SW 1271 (cell line): ENCODE measurements at places on chromosomes 5 and 9.
A peak's percentile ranks its signal among the peaks of the same experiment; 100 is the strongest.

DNA sequence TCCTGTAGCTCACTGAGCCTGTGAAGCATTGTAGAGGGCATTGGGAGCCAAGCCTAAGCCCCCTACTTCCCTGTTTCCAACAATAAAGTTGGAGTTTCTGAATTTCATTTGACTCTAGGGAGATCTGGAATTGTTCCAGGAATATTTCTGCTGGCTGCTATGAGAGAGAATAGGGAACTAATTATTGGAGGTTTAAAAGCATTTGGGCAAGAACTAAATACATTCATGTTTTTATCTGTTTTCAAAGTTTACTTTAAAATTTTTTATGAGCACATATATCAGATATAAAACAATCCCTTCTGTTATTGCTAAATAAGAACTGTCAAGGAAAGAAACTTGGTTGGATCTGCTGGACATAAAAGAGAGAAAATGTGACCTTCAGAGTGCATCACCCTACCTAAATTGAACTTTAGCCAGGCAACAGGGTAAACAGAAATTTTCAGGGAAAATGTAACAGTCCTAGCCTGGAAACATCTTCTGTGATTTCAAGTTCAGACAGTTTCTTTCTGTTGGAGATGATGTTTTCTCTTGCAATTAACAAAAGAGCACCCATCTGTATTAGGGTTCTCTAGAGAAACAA, 19.3 kb upstream of the LECT2 start:
- no peak for DNase-seq

- DNase-seq: peak; percentile 59
These were observed 552.0 kb upstream of the KLF4 start for GRCh38 chr9:108041551-108041950.

DNA sequence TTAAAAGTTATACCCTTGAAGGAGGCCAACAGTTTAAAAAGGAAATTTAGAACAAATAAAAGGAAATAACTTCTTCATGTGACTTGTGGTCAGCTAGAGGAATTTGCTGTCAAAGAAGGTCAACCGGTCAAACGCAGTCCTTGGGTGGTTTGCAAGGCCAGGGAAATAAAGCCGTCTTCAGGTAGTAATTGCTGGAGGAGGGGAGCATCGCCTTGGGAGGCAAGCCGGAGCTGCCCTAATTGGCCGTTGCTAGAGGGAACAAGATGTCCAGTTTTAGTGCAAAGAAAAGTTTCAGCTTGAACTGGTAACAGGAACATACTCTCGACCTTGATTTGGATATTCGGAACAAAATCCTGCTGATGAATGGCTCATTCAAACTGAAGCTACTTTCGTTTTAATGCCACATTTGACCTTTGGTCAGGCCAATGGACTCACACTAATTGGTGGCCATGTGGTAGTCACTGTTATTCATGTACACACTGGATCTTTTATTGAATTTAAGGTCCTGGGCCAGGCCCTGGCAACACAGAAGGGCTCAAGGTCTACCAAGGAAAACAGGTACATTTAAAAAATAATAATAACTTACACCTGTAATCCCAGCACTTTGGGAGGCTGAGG, 47.0 kb upstream of the MYO10 start:
- DNase-seq: no peak

DNA sequence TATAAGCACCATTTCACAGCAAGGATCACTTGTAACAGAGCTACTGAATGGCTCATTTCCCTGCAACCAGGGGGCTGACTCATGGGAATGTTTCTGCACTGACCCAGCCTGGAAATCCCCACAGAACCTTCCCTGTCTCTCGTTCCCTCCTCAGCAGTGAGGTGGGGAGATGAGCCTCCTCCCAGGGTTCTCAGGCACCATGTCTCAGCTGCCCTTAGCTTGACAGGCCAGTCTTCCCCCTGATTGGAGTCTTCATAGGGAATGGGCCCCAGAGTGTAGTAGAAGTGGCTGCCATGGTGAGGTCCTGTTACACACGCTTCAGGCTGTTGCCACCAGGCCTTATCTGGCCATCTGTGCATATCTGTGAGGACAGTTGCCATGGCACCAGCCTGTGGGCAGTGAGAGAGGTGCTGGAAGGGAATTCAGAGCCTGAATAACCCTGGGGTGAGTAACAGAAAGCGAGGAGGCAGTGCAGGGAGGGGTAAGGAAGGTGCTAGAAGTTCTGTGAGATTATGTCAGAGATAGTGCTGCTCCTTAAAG, 324.4 kb downstream of the ENC1 start:
- DNase-seq: peak; percentile 88

- DNase-seq: no peak
These were observed 34.5 kb upstream of the MED27 start for GRCh38 chr9:132114102-132114707.

DNA sequence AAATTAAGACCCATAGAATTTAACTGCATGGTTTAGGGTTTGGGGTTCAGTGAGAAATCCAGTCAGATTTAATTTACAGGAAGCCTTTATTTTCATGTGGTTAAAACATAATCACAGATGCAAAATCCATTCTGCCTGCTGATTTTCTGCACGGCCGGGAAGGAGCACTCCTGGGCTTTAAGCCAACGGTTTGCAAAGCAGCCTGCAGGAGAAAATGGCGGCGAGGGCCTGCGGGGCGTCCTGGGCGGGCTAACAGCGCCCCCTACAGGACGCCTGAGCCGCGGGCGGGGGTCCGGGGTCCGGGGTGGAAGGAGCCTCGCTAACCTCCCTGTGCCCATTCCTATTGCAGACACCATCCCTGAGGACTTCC, 47.6 kb downstream of the THBS4 start:
- peak; percentile 12 for DNase-seq

DNA sequence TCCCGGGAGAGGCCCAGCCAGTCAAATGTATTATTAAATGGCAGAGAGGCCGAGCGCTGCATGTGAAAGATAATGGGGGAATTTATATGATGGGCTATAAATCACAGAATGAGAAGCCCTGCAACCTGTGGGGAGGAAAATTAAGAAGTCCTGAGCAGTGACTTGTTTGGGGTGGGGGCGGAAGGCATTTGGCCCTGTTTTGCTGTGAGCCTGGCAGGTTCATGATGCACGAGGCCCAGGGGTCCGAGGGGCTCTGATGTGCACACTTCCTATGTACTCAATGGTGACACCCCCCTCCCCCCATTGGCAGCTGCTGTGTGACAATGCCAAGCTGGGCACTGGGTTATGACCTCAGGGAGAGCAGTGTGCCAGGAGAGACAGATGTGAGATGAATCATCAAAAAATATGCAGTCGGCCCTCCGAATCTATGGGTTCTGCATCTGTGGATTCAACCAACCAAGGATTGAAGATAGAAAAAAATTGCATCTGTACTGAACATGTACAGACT, 13.7 kb upstream of the DAB2IP start:
- DNase-seq: peak; percentile 70

DNA sequence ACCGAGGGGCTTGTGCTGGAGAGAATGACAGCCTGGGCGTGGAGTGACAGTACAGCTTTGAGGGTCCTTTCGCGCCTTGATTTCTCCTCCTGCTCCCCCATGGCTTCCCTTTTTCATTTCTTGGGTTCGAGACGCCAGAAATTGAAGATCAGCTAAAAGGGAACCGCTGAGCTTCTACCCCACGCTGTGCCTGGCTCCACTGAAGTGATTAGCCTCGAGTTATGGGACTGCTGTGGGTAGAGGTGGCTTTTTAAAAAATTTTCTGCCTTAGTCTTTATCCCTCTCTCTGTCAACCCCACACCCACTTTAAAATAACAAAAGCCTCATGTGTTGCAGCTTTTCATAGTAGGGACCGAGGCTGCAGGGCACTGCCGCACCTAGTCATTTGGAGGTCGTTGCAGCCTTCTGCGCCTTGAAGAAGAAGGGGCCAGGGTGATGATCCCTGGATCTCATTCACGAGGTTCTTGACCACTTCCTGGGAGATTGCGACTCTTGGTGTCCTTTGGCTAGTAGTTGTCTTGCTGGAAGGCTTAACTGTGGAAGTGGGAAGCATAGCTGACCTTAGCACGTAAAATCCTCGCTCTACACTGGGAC, 603 bp downstream of the PPIP5K2 start:
- peak; percentile 7 for DNase-seq

GRCh38 chr9:2013743-2014475, 1.2 kb upstream of the SMARCA2 start:
- DNase-seq: no peak

GRCh38 chr9:98226516-98226915, 28.9 kb downstream of the TBC1D2 start:
- DNase-seq: no peak

DNA sequence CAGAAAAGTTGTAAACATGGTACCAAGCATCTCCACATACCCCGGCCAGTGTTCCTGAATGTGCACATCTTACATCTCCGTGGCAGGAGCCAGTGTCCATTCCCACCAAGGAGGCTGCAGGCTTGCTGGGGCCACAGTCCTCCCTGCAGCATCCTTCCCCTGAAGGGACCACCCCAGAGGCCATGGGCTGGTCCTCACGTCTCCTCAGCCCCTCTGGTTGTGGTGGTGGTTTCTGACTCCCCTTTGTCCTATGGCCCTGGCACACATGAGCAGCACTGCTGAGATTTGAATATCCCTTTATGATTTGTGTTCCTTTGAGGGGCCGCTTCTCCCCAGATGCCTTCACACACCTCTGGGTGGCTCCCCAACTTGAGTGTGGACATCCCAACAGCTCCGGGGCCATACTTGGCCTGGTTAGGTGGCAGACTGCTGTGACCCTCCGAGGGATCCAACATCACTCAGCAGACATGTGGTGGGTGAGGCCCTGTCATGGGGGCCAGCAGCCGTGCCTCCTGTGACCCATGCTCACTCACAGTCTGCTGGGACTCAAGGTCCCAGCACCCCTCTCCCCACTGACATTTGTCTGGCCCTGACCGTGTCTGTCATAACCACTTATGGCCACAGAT, 14.3 kb downstream of the PHF2 start:
- no peak for DNase-seq

DNA sequence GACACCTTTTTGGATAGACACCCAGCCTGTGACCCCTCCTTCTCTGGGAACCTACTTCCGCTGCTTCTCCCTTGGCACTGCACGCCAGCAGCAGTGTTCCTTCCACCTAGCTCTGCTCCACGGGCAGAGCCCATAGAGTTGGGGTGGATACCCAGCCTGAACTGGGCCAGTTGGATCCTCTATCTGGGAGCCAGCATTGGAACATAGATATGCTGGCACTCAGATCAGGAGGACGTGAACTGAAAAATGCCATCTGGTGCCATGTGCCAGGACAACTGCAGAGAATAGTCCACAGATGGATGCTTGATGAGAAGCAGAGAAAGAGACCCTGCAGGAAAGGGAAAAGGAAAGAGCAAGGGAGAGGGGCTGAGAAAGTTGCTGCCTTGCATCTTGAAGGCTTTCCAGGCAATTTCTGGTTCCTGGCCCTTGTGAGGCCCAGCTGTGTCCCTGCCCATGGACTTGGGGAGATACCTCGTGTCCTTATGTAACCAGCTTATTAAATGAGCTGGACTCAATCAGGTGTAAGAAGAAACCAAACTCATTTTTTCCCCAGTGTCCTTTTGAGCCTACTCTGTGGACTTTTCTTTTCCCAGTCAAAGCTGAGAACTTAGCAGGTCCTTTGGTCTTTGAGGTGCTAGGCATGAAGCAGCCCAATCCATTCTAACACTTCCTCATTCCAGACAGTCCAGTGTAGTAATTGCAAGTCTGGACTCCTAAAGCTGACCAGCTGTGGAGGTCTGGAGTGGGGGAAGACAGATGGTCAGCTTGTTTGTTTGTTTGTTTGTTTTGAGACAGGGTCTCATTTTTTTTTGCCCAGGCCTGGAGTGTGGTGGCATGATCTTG, 39.1 kb downstream of the ANGPTL2 start:
- no peak for DNase-seq
